ENCODE measurements at places on chromosomes 12 and 14. TPM values are rescaled to one million over a fixed set of nuclear protein-coding genes. Genes with fewer than 3 reads are reported as not detected.

The PLEKHH1 gene
- total RNA-seq = 1.0 TPM

The ASCL1 gene
- not detected for total RNA-seq

The PLXNC1 gene
- 2.3 TPM for total RNA-seq

The GPD1 gene
- not detected for total RNA-seq

The ADAM20 gene
- 2.4 TPM for total RNA-seq

The CYP27B1 gene
- total RNA-seq = 0.74 TPM

The PTGES3 gene
- total RNA-seq = 102 TPM

The KCNMB4 gene
- total RNA-seq = 2.7 TPM

The C14orf132 gene
- 16.1 TPM for total RNA-seq

The PMCH gene
- total RNA-seq = not detected

The HOMEZ gene
- total RNA-seq = 3.6 TPM

The FGF6 gene
- not detected for total RNA-seq

The OASL gene
- 0.18 TPM for total RNA-seq

The PMEL gene
- not detected for total RNA-seq

The SIRT4 gene
- total RNA-seq = 2.7 TPM

The CCDC92 gene
- 20.6 TPM for total RNA-seq

The TMEM119 gene
- total RNA-seq = 2.3 TPM

The RPL36AL gene
- total RNA-seq = 212 TPM

The HOXC5 gene
- 0.59 TPM for total RNA-seq
